ENCODE measurements at places on chromosomes 12 and 14. TPM values are rescaled to one million over a fixed set of nuclear protein-coding genes. Genes with fewer than 3 reads are reported as not detected.

DNA sequence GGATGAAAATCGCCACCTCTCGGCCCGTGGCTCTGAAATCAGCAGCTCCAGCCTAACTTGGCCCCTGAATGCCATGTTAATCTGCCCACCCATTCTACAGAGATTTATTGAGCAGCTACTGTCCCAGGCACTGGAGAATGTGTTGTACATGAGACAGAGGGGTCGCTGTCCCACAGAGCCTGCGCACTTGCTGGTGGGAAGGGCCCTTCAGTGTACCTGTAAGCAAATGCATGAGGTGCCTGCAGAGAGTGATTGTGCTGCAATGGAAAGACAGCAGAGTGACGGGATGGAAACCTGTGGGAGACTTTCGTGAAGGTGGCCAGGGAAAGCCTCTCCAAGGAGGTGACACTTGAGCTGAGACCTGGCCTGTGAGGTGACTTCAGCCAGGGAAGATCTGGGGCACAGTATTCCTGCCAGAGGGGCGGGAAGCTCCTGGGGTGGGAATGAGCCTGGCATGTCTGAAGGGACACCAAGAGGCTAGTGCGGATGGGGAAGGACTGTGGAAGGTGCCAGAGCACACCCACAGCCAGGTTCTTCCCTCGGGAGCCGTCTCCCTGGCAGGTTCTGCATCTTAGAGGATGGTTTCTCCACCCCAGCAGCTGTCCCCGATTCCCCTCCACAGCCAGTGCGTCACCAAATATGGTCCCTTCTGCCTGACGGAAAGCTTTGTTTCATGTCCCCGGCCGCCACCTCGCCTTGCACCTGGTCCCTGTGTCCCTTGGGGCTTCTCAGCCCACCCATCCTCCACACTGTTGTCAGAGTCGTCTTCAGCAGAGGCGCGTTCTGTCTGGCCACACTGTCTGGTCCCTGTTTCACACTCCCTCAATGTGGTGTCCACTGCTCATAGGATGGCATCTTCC, 8.7 kb downstream of the SMIM41 start:
- H3K4me1 ChIP-seq = peaks cover 7% of the 10 kb centered on the region
- no peaks in the 10 kb centered on the region for H3K36me3 ChIP-seq

The CGRRF1 gene
- 19.3 TPM for total RNA-seq

DNA sequence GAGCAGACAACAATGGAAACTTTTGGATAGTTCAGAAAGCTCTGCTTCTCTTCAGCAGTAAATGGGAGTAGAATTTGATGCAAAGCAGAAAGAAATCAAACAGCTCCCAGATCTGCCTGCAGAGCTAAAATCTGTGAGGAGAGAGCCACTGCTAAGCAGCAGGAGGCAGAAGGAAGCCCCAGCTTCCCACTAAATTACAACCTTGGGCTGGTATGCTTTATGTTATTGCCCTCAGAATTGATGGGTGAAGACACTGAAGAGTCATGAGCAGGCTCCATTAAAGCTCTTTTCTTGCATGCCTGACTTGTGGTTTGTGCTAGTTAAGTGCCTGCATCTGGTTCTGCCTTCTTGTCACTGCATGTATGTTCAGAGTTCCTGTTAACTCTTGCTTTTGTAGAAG, 8.4 kb downstream of the ZC2HC1C start:
- no peaks in the 10 kb centered on the region for H3K27me3 ChIP-seq
- peaks cover 8% of the 10 kb centered on the region for H3K4me1 ChIP-seq
- peaks cover 2% of the 10 kb centered on the region for H3K36me3 ChIP-seq
- H3K4me3 ChIP-seq = no peak overlapping the region

DNA sequence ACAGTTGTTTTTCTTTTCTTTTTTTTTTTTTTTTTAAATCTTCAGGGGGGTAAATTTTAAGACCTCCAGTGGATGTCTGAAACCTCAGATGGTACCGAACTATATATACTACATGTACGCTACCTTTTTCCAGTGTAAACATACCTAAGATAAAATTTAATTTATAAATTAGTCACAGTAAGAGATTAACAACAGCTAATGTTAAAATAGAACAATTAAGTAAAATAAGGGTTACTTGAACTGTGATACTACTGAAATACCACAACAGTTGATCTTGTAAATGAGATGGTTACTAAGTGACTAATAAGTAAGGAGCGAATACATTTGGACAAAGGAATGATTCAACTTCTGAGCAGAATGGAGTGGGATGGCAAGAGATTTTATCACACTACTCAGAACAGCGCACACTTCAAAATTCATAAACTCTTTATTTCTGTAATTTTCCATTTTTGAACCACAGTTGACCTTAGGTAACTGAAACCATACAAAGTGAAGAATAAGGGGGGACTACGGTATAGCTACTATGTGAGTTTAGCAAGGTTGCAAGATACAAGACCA, 80.5 kb upstream of the PCED1B start:
- H3K27ac ChIP-seq = no peak overlapping the region
- H3K36me3 ChIP-seq = no peaks in the 10 kb centered on the region
- no peaks in the 10 kb centered on the region for H3K27me3 ChIP-seq
- H3K4me3 ChIP-seq = no peak overlapping the region
- no peaks in the 10 kb centered on the region for H3K4me1 ChIP-seq
- no peak for DNase-seq

DNA sequence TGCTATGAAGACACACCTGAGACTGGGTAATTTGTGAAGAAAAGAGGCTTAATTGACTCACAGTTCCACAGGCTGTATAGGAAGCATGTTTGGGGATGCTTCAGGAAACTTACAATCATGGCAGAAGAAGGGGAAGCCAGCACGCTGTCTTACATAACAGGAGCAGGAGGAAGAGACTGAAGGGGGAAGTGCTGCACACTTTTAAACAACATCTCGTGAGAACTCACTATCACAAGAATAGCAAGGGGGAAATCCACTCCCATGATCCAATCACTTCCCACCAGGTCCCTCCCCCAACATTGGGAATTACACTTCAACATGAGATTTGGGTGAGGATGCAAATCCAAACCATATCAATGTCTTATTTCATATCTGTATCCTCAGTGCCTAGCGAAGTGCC, 307.2 kb downstream of the ATP23 start:
- no peaks in the 10 kb centered on the region for H3K4me1 ChIP-seq
- no peaks in the 10 kb centered on the region for H3K27me3 ChIP-seq
- H3K36me3 ChIP-seq = no peaks in the 10 kb centered on the region
- no peak overlapping the region for H3K27ac ChIP-seq
- H3K4me3 ChIP-seq = no peak overlapping the region

- H3K36me3 ChIP-seq = peaks cover 1% of the 10 kb centered on the region
- no peak overlapping the region for H3K27ac ChIP-seq
- H3K27me3 ChIP-seq = peaks cover 62% of the 10 kb centered on the region
- H3K4me3 ChIP-seq = no peak overlapping the region
These were observed 74.4 kb upstream of the ANO4 start for GRCh38 chr12:100720016-100720654.

The EGLN3 gene
- 9.5 TPM for total RNA-seq

DNA sequence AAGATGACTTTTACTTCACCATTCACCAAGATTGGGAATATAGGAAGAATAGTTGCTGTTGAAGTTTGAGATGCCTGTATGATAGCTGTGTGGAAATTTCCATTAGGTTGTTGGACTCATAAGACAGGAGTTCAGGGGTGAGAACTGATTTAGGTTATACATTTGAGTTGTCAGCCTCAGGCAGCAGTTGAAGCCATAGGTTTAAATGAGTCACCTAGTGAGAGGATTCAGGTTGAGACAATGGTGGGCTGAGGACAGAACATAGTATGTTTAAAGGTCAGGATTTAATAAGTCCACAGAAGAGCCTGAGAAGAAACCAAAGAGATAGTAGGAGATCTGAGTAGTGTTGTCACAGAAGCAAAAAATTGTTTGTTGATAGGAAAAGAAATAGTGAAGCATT, 63.6 kb upstream of the MON2 start:
- H3K4me3 ChIP-seq = no peak overlapping the region
- no peak for DNase-seq
- H3K27ac ChIP-seq = no peak overlapping the region
- H3K27me3 ChIP-seq = no peaks in the 10 kb centered on the region
- H3K4me1 ChIP-seq = no peaks in the 10 kb centered on the region

The SMIM41 gene
- not detected for total RNA-seq

- peaks cover 11% of the 10 kb centered on the region for H3K4me1 ChIP-seq
- no peak for DNase-seq
- H3K4me3 ChIP-seq = peak overlapping the region; percentile 65
These were observed 858 bp downstream of the SLC35F4 start for GRCh38 chr14:57865066-57865402.

The MYO1H gene
- total RNA-seq = 0.51 TPM

DNA sequence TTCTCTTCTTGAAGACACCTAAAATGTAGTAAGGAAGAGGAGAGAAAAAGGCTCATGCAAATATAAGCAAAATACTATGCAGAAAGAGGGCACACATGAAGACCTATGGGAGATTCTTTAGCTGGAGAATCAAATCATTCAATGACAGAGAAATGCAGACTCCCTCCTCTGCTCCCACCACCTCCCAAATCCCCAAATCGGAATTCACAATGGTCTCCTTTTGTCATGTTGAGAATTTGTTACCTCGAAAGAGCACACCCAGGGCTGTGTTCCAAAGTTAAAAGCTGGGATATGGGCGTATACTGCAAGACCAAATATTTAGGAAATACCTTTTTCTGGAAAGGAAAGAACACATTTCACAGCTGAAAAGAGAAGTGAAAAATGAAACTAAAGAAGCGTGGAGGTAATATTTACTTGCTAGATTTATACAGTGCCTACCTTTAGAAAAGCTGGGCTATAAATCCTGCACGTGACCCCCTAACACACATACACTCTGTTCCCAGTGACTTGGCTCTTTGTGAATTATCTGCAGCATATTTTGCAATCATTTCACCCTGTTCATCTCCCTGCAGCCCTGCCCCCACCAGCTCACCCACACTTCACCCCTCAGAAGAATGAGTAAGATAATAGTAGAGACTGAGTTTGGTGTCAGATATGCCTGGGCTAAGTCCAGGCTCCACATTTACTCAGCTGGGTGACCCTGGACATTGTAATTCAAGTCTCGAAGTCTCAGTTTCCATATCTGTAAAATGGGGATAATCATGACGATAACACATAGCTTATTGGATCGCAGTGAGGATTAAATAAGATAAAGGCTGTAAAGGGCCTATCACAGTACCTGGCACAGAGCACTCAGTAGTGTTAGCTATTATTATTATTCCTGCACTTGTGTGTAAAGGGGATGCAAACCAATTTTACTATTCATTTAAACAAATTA, 2.9 kb upstream of the CACNA1C start:
- peaks cover 14% of the 10 kb centered on the region for H3K4me1 ChIP-seq
- H3K4me3 ChIP-seq = no peak overlapping the region
- H3K36me3 ChIP-seq = no peaks in the 10 kb centered on the region
- H3K27ac ChIP-seq = no peak overlapping the region

GRCh38 chr12:19847294-19848059, 408.2 kb downstream of the AEBP2 start:
- H3K4me1 ChIP-seq = peaks cover 17% of the 10 kb centered on the region
- H3K27me3 ChIP-seq = no peaks in the 10 kb centered on the region
- H3K36me3 ChIP-seq = peaks cover 11% of the 10 kb centered on the region
- DNase-seq = no peak

GRCh38 chr14:23443411-23443812, 8.0 kb upstream of the MYH7 start:
- H3K36me3 ChIP-seq = no peaks in the 10 kb centered on the region
- H3K27ac ChIP-seq = no peak overlapping the region
- peaks cover 11% of the 10 kb centered on the region for H3K4me1 ChIP-seq
- no peak for DNase-seq

DNA sequence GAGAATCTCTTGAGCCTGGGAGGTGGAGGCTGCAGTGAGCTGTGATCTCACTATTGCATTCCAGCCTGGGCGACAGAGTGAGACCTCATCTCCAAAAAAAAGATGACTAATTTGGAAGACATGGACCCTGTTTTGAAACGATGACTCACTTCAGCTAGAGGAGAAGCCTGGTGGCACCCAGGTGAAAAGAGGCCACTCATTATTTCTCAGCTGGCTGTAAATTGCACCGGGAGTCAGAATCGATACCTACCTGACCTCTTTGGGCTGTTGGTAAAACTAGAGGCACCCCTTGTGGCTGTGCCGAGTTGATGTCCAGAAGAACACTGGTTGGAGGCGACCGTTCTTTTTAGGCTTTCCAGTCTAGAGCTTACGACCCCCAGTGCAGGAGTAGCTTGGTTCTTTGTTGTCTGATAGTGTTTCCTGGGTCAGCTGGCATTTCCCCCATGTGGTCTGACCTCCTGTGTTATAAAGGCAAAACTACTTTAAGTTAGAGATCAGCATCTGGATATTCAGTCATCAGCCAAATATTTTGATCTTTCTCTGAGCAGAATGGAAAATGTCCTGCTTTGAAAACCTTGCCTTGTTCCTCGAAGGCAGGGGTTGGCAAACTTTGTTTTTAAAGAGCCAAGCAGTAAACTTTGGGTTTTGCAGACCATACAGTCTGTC, 93.2 kb downstream of the CHST11 start:
- no peak overlapping the region for H3K4me3 ChIP-seq
- no peak for DNase-seq
- peaks cover 4% of the 10 kb centered on the region for H3K4me1 ChIP-seq
- no peak overlapping the region for H3K27ac ChIP-seq
- H3K36me3 ChIP-seq = peaks cover 2% of the 10 kb centered on the region

DNA sequence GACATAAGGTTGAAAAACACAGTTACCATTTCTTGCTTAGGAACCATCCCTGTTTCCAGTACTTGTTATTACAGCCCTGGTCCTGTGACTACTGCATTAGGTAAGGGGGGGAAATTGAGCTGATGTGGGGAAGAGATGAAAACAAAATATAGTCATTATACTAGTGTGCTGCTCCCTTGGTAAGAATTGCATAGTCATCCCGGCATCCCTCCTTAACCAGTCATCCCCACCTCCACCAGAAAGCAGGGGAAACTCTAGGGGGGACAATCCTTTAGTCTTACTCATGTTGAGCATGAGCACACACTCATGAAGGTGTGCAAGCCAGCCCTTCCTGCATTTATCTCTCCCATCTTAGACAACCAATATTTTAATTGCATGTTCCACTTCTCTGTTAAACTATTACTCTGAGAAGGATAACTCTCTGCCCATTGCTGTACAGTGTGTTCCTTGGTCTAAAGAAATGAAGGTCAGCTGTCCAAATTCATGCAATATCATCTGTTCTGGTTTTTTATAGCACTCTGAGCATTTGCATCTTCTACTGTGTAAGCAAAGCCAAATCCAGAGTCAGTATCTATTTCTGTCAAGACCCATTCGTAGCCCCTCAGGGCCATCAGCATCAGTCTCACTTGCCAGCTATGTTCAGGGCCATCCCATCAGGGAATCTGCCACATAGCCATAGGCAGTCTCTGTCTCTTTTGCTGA, 46.8 kb downstream of the TMEM30B start:
- H3K4me1 ChIP-seq = peaks cover 9% of the 10 kb centered on the region
- DNase-seq = no peak
- no peak overlapping the region for H3K27ac ChIP-seq

GRCh38 chr12:21763531-21763930, 11.0 kb downstream of the KCNJ8 start:
- peaks cover 6% of the 10 kb centered on the region for H3K4me1 ChIP-seq
- no peak overlapping the region for H3K27ac ChIP-seq
- no peaks in the 10 kb centered on the region for H3K27me3 ChIP-seq
- DNase-seq = no peak

- H3K4me1 ChIP-seq = no peaks in the 10 kb centered on the region
- H3K4me3 ChIP-seq = no peak overlapping the region
- no peak for DNase-seq
- no peaks in the 10 kb centered on the region for H3K27me3 ChIP-seq
These were observed 43.2 kb upstream of the PHC1 start for GRCh38 chr12:8871068-8871467.

- no peak overlapping the region for H3K4me3 ChIP-seq
- no peaks in the 10 kb centered on the region for H3K36me3 ChIP-seq
- no peak overlapping the region for H3K27ac ChIP-seq
- peaks cover 2% of the 10 kb centered on the region for H3K4me1 ChIP-seq
These were observed 1.9 kb downstream of the FAM181A start for GRCh38 chr14:93929048-93929535.

GRCh38 chr14:76352639-76353281, 23.2 kb upstream of the ESRRB start:
- H3K4me3 ChIP-seq = no peak overlapping the region
- no peaks in the 10 kb centered on the region for H3K36me3 ChIP-seq
- H3K27me3 ChIP-seq = peaks cover 59% of the 10 kb centered on the region
- H3K27ac ChIP-seq = no peak overlapping the region
